ENCODE measurements at places on chromosomes 12 and 14.
A peak's percentile ranks its signal among the peaks of the same experiment; 100 is the strongest.

- DNase-seq: peak; percentile 79
Observed at GRCh38 chr14:41609704-41610183, 3.1 kb downstream of the LRFN5 start.

DNA sequence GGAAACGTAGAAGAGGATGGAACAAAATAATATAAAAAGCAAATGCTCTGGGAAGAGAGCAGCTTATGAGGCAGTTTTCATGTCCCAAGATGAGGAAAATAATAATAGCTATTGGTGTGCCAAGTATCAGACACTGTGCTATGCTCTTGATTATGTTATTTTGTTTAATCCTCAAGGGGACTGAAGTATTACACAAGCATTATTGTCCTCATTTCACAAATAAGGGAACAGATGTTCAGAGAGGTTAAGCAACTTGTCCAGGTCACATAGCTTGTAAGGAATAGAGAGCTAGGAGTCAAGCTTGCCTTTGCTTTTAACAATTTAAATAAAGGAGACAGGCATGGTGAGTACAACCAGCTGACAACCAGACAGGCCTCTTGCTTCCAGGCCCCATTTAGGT, 26.9 kb upstream of the LTBP2 start:
- peak; percentile 81 for DNase-seq

- peak; percentile 70 for DNase-seq
Observed at GRCh38 chr12:115710104-115710564, 567.4 kb downstream of the MED13L start.

DNA sequence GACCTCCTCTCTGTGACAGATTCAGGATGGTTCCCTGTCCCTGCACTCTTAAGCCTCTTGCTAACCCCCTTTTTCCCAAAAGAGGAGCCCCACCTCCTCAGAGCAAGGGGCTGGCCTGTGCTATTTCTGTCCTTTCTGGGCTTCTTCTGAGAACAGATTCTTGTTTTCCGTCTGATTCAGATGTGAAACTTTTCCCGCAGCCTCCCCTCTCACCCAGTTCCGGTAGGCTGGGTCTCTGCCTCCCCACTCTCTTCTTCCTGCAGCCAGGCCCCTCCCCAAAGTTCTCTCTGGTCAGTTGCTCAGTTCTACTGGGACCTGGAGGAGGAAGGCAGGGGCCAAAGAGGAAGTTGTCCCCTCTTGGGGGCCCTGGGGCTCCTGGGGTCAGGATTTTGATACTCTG, 11.8 kb downstream of the PDE1B start:
- DNase-seq: no peak

DNA sequence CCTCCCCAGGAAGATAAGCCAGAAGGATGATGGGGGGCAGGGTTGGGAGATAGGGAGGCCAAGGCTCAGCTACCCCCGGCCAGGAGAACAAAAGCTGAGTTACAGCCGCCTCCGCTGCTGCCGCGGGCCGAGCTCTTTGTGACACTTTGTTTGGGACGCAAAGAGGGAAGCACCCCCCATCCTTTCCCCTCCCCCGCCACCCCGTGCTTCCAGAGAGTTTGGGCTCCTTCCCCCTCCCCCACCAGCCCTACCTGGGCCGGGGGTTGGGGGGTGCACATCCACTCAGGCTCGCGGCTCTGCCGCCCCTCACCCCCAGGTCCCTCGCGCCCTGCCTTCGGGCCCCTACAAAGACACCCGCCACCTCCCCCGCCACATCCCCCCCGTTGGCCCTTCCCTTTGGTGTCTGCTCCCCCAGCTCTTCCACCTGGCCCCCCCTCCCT, 799 bp downstream of the ZNF219 start:
- no peak for DNase-seq

DNA sequence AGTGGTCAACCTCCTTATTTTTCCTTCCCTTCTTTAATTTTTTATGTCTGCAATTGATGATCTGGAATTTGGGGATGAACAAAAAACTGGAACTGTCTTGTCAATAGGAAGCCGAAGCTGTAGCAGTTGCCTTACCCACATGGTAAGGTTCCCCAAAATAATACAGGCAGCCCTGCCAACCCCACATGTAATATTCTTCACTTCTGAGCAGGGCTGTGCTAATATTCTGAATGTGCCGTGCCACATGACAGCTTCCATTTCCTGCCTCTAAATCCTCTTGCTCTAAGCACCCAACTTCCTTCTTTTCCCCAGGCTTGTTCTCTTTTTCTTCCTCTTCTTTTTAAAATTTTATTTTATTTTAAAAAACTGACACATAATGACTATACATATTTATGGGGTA, 39.6 kb downstream of the GPATCH2L start:
- no peak for DNase-seq

- DNase-seq: no peak
Observed at GRCh38 chr14:54955143-54955542, 52.5 kb upstream of the GCH1 start.

GRCh38 chr14:63030113-63030512, 15.1 kb downstream of the KCNH5 start:
- DNase-seq: no peak

- DNase-seq: no peak
Observed at GRCh38 chr12:92828565-92828964, 100.5 kb downstream of the EEA1 start.

GRCh38 chr12:24798335-24798734, 150.6 kb downstream of the BCAT1 start:
- DNase-seq: no peak

DNA sequence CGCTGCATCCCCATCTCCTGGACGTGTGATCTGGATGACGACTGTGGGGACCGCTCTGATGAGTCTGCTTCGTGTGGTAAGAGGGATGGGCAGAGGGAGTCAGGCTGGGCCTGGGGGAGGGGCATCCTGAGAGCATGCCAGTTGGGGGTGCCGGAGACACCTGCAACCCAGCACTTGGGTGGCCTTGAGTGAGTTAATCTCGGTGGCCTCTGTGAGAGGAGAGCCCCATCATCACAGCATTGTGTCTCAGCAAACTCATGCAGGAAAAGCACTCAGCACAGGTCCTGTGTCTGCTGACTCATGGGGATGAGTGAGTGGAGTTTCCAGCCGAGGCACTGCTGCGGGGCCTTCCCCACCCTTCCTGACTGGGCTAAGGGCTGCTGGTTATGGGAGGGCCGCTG, 19.6 kb upstream of the LRP1-AS start:
- DNase-seq: no peak

GRCh38 chr14:98070536-98070935, 1201.5 kb downstream of the BCL11B start:
- DNase-seq: no peak

GRCh38 chr12:29159661-29160060, 10.6 kb downstream of the FAR2 start:
- no peak for DNase-seq

DNA sequence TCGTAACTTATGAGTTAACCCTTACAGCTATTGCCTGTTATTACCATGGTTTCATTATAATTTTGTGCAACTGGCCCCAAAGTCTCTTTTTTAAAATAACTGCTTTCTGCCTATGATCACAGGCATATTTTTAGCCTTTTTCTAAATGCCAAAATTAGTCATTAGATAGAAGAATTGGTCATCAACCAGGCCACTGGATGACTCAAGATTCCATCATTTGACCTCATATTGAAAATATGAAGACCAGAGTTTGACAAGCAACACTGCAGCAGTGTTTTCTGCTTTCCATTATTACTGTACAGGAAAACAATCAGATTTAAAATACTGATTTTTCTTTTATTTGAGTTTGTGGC, 54.7 kb upstream of the OTOGL start:
- peak; percentile 67 for DNase-seq

GRCh38 chr12:46556819-46557524, 184.4 kb upstream of the SLC38A2 start:
- peak; percentile 42 for DNase-seq

- no peak for DNase-seq
Observed at GRCh38 chr14:26276757-26277156, 321.1 kb downstream of the NOVA1 start.

DNA sequence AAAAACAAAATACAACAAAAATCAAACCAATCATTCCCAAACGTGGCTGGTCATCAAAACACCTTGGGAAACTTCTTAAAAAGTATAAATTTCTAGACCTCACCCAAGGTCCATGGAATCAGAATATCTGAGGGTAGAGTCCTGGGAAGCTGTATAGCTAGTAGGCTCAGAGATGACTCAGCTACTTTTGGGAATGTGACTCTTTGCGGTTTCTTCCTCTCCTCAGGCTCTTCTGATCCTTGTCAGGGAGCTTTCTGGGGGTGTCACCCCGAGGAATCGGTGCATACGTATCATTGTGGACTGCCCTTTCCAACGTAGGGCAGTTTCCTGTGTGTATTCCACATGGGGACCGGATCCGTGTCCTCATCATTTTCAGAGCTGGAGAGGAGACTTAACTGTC, 14.8 kb downstream of the JDP2 start:
- peak; percentile 45 for DNase-seq

GRCh38 chr12:104733717-104734175, 224.3 kb downstream of the SLC41A2 start:
- no peak for DNase-seq

DNA sequence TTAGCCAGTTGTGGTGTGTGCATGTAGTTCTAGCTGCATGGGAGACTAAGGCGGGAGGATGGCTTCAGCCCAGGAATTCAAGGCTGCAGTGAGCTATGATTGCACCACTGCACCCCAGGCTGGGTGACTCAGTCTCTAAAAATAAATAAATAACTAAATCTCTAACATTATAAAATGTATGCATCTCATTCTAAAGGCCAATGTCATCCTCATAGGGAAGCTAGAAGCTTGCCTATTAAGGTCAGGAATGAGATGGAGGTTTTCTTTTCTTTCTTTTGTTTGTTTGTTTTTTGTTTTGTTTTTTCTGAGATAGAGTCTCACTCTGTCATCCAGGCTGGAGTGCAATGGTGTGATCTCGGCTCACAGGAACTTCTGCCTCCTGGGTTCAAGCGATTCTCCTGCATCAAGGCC, 48.8 kb upstream of the PAPLN start:
- DNase-seq: peak; percentile 69

- DNase-seq: no peak
Observed at GRCh38 chr12:12270226-12270625, 3.4 kb upstream of the LRP6 start.

- no peak for DNase-seq
Observed at GRCh38 chr12:69919495-69919894, 94.5 kb downstream of the MYRFL start.

GRCh38 chr14:70972107-70972976, 65.1 kb downstream of the PCNX1 start:
- peak; percentile 78 for DNase-seq

DNA sequence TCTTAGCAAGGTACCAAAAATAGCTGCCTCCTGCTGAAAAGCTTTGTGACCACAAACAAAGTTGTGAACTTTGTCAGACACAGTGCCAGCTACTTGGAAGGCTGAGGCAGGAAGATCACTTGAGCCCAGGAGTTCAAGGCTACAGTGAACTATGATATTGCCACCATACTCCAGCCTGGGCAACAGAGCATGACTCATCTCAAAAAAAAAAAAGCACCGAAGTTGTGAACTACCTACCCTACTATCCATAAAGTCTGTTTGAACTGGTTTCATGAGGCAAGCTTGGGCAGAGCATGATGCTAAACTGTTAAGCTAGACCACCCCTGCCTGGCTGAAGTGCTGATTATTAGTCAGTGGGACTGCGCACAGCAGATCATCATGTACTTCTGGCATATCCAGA, 75.5 kb downstream of the RAD52 start:
- DNase-seq: no peak

DNA sequence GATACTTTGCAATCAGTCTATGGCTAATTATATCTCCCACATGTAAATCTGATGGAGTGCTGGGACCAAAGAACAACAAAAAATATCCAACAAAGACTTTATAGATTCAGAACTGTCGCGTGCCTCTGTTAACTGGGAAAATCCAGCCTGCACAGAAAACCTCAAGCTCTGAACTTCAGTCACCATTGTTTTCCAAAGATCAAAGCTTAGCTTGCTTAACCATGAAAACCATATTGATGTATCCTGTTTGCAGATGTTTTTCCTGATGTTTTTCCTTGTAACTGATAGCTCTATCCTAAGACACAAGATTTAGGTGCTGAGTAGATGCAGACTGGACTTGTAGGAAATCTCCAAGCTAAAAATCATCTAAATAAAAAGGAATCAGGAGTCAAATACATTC, 163.7 kb downstream of the GXYLT1 start:
- DNase-seq: no peak

- no peak for DNase-seq
Observed at GRCh38 chr12:105561546-105562198, 231.2 kb downstream of the C12orf75 start.

DNA sequence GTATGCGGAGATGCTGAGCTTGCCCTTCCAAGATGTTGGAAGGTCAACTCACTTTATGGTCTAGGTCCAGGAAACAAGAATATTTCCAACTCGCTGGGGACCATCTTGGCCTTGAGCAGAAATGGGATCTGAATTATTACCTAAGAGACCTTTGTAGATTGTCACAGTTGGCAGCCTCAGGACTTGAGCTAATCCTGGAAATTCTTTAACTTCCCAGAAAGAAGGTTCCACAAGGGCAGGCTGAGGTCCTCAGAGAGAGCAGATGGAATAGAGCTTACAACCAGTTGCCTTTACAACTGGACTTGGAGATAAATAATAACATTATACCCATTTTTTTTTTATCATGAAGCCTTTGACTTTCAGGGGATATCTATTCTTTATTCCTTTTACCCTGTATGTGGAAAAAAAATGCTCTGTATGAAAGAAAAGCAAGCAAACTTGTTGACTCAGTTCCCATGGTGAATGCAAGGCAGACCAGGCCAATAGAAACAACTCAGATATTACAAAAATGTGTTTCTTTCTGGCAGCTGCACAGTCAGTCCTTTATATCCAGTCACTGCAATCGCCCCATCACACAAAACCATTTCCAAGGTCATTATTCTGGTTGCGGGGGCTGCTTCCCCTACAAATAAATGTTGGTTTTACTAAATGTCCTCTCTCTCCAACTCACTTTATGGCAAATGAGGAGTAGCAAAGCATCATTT, 401.4 kb downstream of the ZFP36L1 start:
- DNase-seq: peak; percentile 81

DNA sequence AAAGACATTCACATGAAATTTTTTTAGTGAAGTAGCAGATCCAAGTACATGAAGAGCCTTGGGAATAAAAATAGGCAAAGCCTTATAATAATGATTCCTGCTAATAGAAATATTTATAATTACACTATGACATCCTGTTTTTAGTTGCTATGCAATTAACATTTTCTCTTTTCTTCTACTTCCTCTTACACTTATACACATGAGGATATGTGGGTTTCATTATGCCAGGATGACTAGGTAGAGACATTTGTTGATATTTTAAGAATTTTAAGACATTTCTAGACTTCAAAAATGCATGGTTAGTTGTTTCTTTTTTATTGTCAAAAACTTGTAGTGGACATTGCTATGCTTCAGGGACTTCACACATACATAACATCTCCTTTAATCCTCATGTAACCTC, 326.8 kb downstream of the SYT1 start:
- DNase-seq: no peak

DNA sequence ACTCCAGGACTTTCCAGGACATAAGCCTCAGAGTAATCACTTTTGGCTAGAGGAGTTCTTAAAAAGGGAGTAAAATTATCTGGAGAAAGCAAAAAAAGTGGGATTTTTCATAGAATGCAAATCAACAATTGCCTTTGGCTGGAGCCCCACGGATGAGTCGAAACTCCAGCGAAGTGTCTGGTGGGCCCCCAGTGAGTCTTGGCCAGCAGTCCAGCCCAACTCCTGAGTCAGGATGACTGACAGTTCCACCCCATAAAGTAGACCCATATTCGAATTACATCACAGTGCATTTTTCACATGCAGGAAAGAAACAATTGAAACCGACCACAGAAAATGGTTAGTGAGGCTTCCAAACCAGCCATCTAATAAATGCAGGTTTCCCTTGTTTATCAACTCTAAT, 265.7 kb downstream of the BCL11B start:
- no peak for DNase-seq

Measured in fibroblast of gingiva (primary cell).